CD4-positive, alpha-beta T cell treated with Interleukin-2 at 100 ng/mL for 4 hours (primary cell): ENCODE measurements at places on chromosomes 11 and 22.

DNA sequence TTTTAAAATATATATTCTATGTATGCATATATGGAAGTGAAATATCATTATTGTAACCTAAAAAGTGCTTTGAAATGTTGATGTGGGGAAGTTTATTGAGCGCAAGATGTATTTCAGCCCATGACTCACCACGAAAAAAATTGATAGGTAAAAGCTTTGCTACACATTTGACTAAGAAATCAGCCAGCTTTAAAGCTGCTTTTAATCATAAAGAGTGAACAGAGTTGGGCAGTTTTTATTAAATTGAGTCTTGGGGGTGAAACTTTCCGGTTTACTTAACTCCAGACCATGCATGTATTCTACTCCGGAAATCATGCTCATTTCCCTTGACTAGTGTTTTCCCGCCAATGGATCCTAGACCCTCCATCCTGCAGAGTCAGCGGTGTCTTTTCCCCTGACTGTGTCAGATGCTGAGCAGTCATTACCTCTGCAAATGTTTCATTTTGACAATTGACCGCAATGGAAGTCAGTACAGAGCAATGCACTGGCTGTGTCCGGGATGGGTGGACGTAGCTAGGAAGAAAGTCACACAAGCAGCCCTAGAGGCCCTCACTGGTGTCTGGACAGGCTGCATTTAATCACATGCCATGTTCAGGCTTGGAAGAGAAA lies 47.2 kb upstream of the MPEG1 start:
- DNase-seq = no peak

- DNase-seq = no peak
Measured at GRCh38 chr11:13169709-13170108, 107.9 kb upstream of the BMAL1 start.

- no peak for DNase-seq
Measured at GRCh38 chr11:104183593-104183992, 19.6 kb upstream of the PDGFD start.

GRCh38 chr11:1487851-1488574 lies 1.4 kb upstream of the MOB2 start:
- no peak for DNase-seq

DNA sequence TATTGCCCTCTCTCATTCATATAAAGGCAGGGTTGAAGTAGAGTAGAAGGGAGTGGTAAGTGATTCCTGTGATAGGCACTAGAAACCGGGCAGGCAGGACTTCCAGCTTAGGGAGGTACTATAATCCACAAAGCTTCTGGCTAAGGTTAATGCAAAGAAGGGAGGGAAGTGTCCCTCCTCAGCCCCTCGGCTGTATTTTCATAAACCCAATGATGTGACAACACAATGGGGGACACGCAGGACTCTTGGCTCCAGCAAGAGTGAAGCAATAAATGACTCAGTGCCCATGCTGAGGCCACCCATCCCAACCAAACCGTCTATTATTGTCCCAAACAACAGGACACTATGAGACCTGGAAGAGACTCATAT lies 90.7 kb downstream of the ETS1 start:
- DNase-seq = no peak

GRCh38 chr22:39268645-39269044 lies 23.9 kb upstream of the PDGFB start:
- DNase-seq = no peak

DNA sequence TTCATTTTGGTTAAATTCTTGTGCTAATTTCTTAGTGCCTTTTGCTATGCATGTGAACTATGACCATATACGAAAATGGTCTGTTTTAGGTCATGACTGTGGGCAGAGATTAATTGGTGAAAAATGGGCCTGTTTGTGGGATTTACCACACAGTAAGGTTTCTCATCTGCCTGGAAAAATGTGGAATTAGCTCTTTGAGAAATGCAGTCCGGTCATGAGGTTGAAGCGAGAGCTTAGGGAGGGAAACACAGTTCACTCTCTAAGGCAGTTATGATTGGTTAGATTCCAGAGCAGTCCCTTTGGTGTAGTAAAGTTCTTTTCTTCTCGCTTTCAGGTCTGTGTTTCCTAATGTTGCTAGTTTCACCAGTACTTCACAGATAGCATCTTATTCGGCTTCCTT lies 1.2 kb upstream of the PDE3B start:
- DNase-seq = no peak

- DNase-seq = no peak
Measured at GRCh38 chr11:128500493-128500892, 86.9 kb downstream of the ETS1 start.

DNA sequence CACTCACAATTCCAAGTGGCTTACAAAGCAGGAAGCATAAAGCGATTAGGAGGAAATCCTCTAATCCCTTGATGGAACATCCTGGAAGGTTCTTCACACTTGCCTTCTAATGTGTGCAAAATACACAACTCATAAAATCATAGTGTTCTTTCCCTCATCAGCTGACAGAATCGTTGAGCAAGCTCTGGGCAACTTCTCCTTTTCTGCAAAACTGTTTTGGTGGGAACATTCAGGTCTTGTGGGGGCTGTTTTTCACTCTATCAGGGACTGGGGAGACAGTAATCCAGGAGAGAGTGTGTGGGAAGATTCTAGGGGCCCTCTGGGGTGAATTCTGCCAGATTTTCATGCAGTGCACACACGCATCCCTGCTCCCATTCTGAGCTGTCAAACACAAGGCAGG lies 53.2 kb downstream of the IRAG1 start:
- no peak for DNase-seq

- no peak for DNase-seq
Measured at GRCh38 chr11:108402241-108402640, 65.1 kb downstream of the C11orf65 start.

- DNase-seq = no peak
Measured at GRCh38 chr11:77020734-77021133, 13.5 kb upstream of the B3GNT6 start.

DNA sequence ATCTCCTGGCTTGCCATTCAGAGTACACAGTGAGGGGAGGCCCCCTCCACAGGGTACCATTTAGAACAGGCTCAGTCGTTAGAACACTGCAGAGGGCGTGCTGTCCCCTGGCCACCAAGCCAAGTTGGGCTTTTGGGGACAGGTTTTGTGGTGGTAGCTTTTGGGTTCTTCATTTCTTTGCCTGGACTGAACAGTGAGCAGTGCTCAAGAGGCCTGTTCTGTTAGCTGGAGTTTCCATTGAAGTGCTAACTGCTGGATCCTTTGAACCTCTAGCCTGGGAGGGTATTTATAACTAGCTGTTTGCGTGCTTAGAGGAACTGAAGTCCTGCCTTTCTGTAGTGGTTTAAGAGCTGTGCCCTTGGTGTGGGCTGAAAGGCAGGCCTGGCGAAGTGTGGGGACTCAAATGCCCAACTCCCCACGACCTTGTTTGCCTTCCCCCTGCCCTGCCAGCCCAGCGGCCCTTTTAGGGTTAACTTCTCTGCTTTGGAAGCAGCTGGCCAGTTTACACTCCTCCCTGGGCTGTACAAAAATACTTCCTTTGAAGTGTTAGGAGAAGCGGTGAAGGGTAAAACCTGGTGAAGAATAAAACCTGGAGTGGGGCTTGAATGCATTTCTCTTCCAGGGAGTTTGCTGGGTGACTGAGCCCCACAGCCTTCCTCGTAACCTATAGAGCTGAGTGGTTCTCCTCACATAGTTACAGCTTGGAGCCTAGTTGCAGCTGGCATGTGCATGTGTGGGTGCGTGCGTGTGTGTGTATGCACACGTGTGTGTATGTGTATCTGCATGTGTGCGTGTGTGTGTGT lies 34.6 kb downstream of the ZNRF3 start:
- DNase-seq = no peak

GRCh38 chr11:117181586-117182550 lies 3.3 kb downstream of the SIDT2 start:
- no peak for DNase-seq

DNA sequence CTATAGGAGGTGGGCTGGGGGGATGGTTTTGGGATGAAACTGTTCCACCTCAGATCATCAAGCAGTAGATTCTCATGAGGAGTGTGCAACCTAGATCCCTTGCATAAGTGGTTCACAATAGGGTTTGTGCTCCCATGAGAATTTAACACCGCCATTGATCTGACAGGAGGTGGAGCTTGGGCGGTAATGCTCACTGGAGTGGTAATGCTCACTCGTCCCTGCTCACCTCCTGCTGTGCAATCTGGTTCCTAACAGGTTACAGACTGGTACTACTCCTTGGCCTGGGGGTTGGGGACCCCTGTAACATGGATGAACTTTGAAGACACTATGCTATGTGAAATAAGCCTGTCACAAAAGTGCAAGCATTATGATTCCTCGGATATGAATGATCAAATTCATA lies 87.0 kb upstream of the CLNS1A start:
- DNase-seq = no peak

- DNase-seq = no peak
Measured at GRCh38 chr22:30874431-30875370, 93.9 kb downstream of the MORC2 start.
